IgD-negative memory B cell (primary cell): ENCODE measurements at places on chromosomes 2 and 18. TPM values are rescaled to one million over a fixed set of nuclear protein-coding genes. Genes with fewer than 3 reads are reported as not detected.

EML6 gene
- 3.8 TPM for polyA plus RNA-seq

DYNC1I2 gene
- 28.3 TPM for polyA plus RNA-seq

TRIM54 gene
- not detected for polyA plus RNA-seq

ITPRIPL1 gene
- 4.4 TPM for polyA plus RNA-seq

HOXD13 gene
- not detected for polyA plus RNA-seq

SNTG2 gene
- polyA plus RNA-seq, result not detected

CNGA3 gene
- polyA plus RNA-seq, result not detected

CSRNP3 gene
- polyA plus RNA-seq, result not detected

SETBP1 gene
- 16.8 TPM for polyA plus RNA-seq

DSG3 gene
- polyA plus RNA-seq, result 0.04 TPM

TNFRSF11A gene
- not detected for polyA plus RNA-seq

UGT1A4 gene
- polyA plus RNA-seq, result not detected

HAUS1 gene
- 56.9 TPM for polyA plus RNA-seq

SERPINB3 gene
- polyA plus RNA-seq, result not detected

CRYGB gene
- not detected for polyA plus RNA-seq

CYS1 gene
- polyA plus RNA-seq, result not detected

SERPINB11 gene
- polyA plus RNA-seq, result not detected

GLI2 gene
- not detected for polyA plus RNA-seq

SERPINB13 gene
- polyA plus RNA-seq, result not detected

DSG1 gene
- not detected for polyA plus RNA-seq

WDR35 gene
- 1.3 TPM for polyA plus RNA-seq

CXCR1 gene
- 0.35 TPM for polyA plus RNA-seq

SATB2 gene
- not detected for polyA plus RNA-seq

CRYGD gene
- polyA plus RNA-seq, result not detected

NT5C1B gene
- polyA plus RNA-seq, result 0.55 TPM

B3GNT7 gene
- 3.3 TPM for polyA plus RNA-seq

GTF2A1L gene
- polyA plus RNA-seq, result not detected

ACKR3 gene
- 1.4 TPM for polyA plus RNA-seq

ZAP70 gene
- polyA plus RNA-seq, result 4.6 TPM

HAAO gene
- 5.7 TPM for polyA plus RNA-seq

SERPINB4 gene
- polyA plus RNA-seq, result not detected

ASXL3 gene
- polyA plus RNA-seq, result not detected

DLX1 gene
- polyA plus RNA-seq, result not detected

PIEZO2 gene
- polyA plus RNA-seq, result not detected

RASGRP3 gene
- 82.4 TPM for polyA plus RNA-seq

MAP3K19 gene
- not detected for polyA plus RNA-seq

GKN1 gene
- polyA plus RNA-seq, result not detected

DNMT3A gene
- polyA plus RNA-seq, result 4.9 TPM

POTEF gene
- not detected for polyA plus RNA-seq

CD226 gene
- polyA plus RNA-seq, result 3.8 TPM

NYAP2 gene
- polyA plus RNA-seq, result not detected

DNAJC5G gene
- polyA plus RNA-seq, result not detected

ANKRD30B gene
- polyA plus RNA-seq, result not detected

HOXD12 gene
- polyA plus RNA-seq, result not detected

GULP1 gene
- not detected for polyA plus RNA-seq

RGPD4 gene
- polyA plus RNA-seq, result not detected

PLA2R1 gene
- polyA plus RNA-seq, result not detected

APOB gene
- polyA plus RNA-seq, result not detected

UCN gene
- 1.6 TPM for polyA plus RNA-seq

SLC9A4 gene
- not detected for polyA plus RNA-seq

TMEM200C gene
- not detected for polyA plus RNA-seq

LOXHD1 gene
- not detected for polyA plus RNA-seq

ASB18 gene
- polyA plus RNA-seq, result not detected

LYG2 gene
- polyA plus RNA-seq, result not detected

L3MBTL4 gene
- polyA plus RNA-seq, result 0.61 TPM
